ENCODE measurements at places on chromosomes 13 and 19. TPM values are rescaled to one million over a fixed set of nuclear protein-coding genes. Genes with fewer than 3 reads are reported as not detected.

DNA sequence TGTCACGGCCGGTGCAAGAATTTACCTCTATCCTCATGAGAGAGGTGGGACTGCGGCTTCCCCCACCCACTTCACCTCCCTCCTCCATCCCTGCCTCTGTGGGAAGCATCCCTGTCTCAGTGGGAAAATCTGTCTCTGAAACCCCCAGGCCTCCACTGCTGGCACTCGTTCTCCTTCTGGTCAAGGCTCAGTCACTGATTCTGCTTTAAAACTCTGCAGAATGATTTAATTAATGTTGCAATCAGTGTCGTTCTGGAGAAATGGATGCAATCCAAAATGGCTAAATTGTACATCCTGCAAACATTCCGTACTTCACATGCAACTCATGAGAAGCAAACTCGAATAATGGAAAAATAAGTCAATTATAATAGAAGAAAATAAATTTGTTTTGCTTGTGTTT lies 5.6 kb downstream of the RASL11A start:
- no peak for DNase-seq

Gene MED4
- 48.1 TPM for total RNA-seq

GRCh38 chr13:21481359-21481758 lies 22.3 kb upstream of the ZDHHC20 start:
- DNase-seq: no peak

Gene ZFP28
- 0.05 TPM for total RNA-seq

- DNase-seq: no peak
These were observed 3.7 kb downstream of the KCNC3 start for GRCh38 chr19:50325310-50326100.

- no peak for DNase-seq
These were observed 146.8 kb downstream of the IER2 start for GRCh38 chr19:13297023-13297422.

DNA sequence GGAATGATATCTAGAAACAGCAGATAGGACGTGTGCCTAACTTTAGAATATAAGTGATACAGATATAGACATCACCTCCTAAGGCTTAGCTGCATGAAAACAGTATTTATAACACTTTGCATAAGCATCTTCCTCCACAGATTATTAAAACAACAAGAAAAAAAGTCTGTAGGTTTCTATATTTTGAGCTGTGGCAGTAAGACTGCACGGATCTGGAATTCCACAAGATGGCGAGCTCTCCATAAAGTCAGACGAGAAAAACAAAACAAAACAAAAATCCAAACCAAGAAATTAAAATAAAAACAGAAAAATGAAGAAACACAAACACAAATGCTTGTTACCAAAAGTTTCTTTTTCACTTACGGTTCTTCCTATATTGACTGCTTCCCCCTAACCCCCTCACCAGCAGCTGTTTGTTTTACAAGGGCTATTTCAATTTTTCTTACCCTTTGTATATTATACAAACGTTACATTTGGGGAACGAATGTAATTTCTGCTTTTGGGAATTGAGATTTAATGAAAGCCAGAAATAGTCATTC lies 285.8 kb downstream of the MYO16 start:
- peak; percentile 58 for DNase-seq

- DNase-seq: no peak
These were observed 411.4 kb downstream of the LIG4 start for GRCh38 chr13:107803822-107804495.

- no peak for DNase-seq
These were observed 95.9 kb downstream of the AKAP11 start for GRCh38 chr13:42367831-42368230.

GRCh38 chr19:47152632-47153031 lies 22.0 kb downstream of the SAE1 start:
- DNase-seq: no peak

All from HT1080 (cell line).